ENCODE measurements at places on chromosomes 2 and 18.

GRCh38 chr2:217897091-217897715 is 105.6 kb downstream of the TNS1 start:
- DNase-seq = no peak

- no peak for DNase-seq
Measured at GRCh38 chr18:12098374-12098773, 4.7 kb downstream of the ANKRD62 start.

DNA sequence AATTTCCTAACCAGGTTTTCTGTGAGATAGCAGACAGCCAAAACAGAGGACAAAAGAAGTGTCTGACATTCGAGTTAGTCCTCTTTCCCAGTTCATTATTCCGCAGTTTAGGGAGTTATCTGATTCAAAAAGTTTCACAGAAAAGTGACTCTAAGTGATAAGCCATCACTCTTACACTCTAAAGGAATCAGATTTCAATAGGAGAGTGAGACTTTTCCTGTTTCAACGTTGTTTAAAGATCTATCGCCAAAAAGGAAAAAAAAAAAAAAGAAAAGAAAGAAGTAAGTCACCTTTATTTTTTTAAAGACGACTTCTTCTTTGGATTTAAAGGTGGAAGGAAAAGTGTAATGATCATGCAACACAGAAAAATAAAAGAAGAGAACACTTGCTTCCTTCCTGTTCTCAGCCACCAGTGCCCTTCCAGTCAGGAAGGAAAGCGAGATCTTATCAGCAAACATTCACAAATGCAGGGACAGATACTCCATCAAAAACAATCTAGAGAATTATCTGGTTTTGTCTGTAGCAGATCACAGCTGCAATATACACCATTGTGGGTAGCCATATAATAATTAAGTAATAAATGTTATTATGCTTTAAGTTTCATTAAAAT is 49.8 kb downstream of the TFPI start:
- DNase-seq = no peak

DNA sequence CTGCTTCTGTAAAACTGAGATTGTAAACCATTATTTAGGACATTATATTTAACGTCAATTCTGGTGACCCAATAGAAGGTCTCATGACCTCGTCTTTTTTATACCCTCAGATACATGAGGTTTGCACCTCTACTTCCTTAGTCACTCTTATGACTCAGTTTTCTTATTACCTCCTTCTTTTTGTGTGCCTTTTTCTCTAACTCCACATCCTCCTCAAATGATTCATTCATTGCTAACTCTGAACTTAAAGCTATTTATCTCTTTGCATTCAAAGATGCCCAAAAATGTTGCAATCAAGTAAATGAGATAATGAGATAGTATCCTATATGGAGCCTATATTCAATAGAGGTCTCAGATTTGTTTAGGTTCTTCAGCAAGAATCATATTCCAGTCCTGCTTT is 121.0 kb upstream of the KYNU start:
- DNase-seq = no peak

DNA sequence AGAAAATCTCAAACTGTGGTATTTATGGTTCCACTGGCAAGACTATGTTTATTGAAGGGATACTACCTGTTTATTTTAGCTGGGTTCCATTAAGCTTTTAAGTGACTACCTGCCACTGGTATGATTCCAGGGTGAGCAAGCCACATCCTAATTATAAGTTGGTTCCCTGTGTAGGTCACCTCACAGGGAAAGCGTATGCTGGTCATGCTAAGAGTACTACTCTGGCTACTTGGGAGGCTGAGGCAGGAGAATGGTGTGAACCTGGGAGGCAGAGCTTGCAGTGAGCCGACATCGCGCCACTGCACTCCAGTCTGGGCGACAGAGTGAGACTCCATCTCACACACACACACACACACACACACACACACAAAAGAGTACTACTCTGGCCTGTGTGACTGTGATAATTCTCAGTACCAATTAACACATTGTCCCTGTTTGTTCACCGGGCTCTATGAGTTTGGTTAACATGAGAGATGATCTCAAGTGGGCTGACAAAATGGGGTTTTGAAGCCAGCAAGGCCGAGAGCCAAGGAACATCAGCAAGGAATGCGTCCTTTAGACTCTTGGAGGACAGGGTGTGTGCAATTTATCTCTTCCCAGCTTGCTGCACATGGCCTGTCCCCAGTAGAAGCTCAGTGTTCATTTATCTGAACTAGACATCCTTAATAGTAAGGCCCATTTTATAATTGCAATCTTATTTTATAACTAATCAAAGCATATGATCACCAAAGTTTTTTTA is 15.2 kb upstream of the ITSN2 start:
- DNase-seq = peak; percentile 51

- no peak for DNase-seq
Measured at GRCh38 chr2:147456779-147457178, 388.1 kb upstream of the ACVR2A start.

DNA sequence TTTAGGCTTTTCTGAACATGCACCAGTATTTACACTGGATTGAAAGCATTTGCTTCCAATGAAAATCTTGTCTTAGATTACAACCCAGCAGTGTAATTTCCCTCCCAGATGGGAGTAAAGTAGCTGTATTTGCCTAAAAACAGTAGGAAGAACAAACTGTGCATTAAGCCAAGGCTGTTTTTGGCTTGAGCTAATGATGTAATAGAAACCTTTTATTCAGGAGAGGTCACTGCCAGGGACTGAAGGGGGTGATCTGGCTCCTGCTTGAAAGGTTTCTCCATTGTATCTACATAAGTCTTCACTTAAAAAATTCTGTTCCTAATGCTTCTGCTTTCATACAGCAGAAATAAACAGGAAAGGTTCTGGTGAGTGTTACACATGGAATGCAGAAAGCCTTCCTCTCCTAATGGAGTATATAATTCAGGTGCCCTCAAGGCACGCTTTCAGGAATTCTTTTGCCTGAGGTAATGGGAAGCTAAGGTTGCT is 74.4 kb downstream of the MEIS1 start:
- DNase-seq = no peak

GRCh38 chr2:84966731-84967130 is 4.2 kb upstream of the KCMF1 start:
- no peak for DNase-seq

GRCh38 chr2:200749631-200750322 is 61.9 kb upstream of the BZW1 start:
- no peak for DNase-seq

- DNase-seq = peak; percentile 43
Measured at GRCh38 chr2:66575625-66576310, 140.8 kb downstream of the MEIS1 start.

GRCh38 chr2:181632733-181633401 is 24.0 kb downstream of the CERKL start:
- DNase-seq = no peak

DNA sequence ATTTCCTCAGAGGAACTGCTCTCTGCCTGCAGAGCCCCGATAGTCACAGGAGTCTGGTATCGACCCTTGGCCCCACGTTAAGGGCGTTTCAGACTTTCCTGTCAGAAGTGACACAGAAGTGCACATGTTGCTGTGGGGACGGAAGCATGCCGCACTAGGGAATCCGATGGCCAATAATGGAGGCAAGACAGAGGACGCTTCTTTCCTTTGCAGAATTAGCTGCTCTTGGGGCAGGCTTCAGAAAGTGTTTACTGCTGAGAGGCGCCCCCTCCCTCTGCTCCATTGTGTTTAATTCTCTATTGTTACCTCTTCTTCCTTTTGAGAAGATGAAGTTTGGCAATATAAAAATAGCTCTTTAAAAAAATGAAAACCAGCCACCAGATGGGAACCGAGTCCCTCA is 118.6 kb upstream of the EML6 start:
- DNase-seq = no peak

DNA sequence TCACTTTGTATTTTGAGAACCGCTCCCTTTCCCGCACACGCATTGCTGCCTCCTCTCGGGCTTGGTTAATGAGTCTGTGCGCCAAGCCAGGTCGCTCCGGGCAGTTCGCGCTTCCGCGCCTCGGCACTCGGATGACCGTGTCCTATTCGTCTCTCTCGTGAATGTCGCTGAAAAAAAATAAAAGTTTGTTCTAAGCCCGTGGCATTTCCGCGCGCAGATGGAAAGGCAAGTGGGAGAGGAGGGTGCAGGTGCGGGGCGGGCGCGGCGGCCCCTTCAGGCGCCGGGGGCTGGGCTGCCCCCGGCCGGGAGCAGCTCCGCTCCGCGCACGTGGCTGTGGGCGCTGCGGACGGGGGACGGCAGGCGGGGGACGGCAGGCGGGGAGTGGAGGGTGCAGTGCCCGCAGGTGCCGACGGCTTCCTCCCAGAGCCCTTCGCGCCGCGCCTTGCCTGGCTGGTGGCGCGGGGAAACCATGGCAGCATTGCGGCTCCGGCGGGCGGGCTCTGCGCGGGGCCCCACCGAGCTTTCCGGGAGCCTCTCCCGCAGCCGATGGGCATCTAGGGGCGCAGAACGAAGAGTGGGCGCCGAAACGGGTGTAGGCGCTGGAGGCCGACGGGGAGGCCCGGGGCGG is 159.6 kb upstream of the SIX2 start:
- peak; percentile 45 for DNase-seq

DNA sequence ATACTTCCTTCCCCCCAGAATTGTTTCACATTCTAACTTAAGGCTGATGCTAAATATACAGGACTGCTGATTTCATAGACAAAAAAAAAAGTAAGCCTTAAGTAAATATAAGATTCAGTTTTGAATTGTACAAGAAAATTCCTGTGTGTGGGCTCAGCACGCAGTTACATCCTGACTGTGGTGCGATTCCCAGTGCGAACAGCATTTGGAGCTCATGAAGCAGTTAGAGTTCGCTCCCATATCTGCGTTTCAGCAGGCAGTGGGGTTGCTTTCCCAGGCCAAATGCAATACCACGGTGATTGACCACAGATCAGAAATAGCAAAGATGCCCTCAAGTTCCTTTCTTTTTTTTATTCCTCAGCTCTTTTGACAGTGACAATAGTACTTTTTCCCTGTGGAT is 75.6 kb downstream of the SATB2 start:
- DNase-seq = no peak

DNA sequence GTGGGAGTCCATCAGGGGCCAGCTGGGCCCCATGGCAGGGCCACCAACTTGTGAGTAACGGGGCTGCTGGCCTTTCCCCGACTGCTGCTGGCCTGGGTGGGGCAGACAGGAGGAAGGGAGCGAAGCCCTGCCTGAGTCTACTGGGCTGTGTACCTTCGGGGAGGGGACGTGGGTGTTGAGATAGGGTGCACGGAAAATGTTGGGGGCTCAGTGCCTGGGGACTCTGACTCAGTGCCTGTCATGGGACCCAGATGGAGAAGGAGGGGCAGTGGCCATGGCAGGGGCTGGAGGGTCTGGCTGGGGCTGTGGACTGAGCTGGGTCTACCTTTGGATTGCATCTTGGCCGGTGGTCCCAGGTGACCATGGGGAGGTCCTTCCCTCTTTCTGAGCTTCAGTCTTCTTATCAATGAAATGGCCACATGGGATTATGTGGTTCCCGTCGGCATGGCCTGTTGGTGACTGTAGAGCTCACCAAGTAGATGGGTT is 4.0 kb downstream of the SLC4A3 start:
- DNase-seq = no peak

GRCh38 chr18:56910237-56910636 is 236.7 kb upstream of the BOD1L2 start:
- no peak for DNase-seq

DNA sequence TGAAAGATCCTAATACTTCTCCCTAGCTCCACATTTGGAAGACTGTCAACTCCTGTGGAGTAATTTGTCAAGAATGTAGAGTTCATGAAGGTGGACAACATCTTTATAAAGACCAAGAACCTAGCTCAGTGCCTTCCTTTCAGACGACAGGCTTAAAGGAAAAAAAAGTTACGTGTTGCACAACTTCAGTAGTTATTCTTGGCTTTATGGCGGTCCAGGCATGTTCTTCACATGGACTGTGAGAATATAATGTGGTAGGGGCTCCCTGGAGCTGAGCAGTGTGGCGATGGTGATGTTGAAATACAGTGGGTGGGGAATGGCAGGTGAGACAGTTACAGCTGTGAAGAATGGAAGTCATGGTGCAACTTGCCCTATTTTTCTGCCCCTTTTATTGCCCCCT is 3.9 kb downstream of the TAF1B start:
- no peak for DNase-seq

GRCh38 chr2:177124371-177124770 is 88.2 kb upstream of the HNRNPA3 start:
- DNase-seq = no peak

- no peak for DNase-seq
Measured at GRCh38 chr2:111954602-111955332, 56.4 kb downstream of the MERTK start.

DNA sequence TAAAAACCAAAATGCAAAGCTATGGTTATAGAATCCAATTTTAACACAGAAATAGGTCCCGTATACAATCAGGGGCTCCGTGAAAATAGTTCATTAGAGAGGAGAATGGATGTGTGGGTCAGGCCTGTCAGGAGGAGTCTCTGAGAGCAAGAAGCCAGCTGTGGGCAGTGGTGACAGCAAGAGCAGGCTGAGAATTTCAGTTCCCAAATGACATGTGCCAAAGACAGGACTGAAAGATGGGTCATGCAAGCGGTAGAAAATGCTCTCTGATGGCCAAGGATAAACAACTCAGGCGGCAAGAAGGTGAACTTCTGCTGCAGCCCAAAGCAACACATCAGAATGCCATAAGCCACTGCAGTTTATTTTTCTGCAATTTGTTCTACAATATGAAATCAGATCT is 100.4 kb downstream of the CCDC141 start:
- no peak for DNase-seq

GRCh38 chr2:79952616-79953015 is 351.9 kb downstream of the LRRTM1 start:
- DNase-seq = no peak

- DNase-seq = no peak
Measured at GRCh38 chr2:73697606-73698005, 39.5 kb downstream of the TPRKB start.

GRCh38 chr2:147275943-147276342 is 568.9 kb upstream of the ACVR2A start:
- DNase-seq = no peak

GRCh38 chr2:165766326-165766927 is 27.6 kb downstream of the GALNT3 start:
- no peak for DNase-seq

DNA sequence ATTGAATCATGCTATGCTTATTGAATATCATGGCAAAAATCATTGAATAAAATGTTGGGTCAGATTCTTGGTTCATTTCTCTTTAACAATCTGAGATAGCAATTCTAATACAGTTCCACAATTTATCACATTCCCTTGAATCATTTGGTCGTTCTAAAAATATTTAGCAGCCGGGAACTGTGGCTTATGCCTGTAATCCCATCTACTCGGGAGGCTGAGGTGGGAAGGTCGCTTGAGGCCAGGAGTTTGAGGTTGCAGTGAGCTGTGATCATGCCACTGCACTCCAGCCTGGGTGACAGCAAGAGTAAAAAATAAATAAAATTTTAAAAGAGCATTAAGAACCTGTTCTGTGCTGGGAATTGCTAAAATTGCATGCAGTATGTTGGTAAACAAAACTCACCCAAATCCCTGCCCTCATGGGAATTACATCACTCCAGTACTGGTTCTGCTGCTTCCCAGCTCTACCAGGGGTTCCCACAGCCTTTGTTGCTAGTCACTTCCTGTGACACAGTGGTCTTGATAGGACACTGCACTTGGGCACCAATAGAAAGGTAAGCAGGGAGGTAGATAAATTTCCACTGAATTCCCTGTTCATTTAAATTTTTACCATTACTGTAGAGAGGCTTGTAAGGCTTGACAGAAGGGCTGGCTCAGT is 200.4 kb downstream of the CTNNA2 start:
- no peak for DNase-seq
